Activated CD4-positive, alpha-beta T cell treated with anti-CD3 and anti-CD28 coated beads for 36 hours (primary cell): ENCODE measurements at places on chromosomes 1 and 21. TPM values are rescaled to one million over a fixed set of nuclear protein-coding genes. Genes with fewer than 3 reads are reported as not detected.
A peak's percentile ranks its signal among the peaks of the same experiment; 100 is the strongest.

The ARTN gene
- 0.26 TPM for total RNA-seq

The CYP4Z1 gene
- total RNA-seq: not detected

The TMEM82 gene
- total RNA-seq: not detected

- H3K36me3 ChIP-seq: no peaks in the 10 kb centered on the region
- peaks cover 20% of the 10 kb centered on the region for H3K4me1 ChIP-seq
- no peak for DNase-seq
- H3K27me3 ChIP-seq: peaks cover 5% of the 10 kb centered on the region
- H3K4me3 ChIP-seq: no peak overlapping the region
These were observed 11.4 kb upstream of the RNF187 start for GRCh38 chr1:228475812-228476211.

The DNASE2B gene
- total RNA-seq: not detected

- peaks cover 3% of the 10 kb centered on the region for H3K36me3 ChIP-seq
- peak overlapping the region; percentile 90 for H3K27ac ChIP-seq
- H3K27me3 ChIP-seq: no peaks in the 10 kb centered on the region
- H3K4me3 ChIP-seq: peak overlapping the region; percentile 98
- H3K4me1 ChIP-seq: peaks cover 29% of the 10 kb centered on the region
These were observed 749 bp upstream of the LRIG2 start for GRCh38 chr1:113072141-113072756.

DNA sequence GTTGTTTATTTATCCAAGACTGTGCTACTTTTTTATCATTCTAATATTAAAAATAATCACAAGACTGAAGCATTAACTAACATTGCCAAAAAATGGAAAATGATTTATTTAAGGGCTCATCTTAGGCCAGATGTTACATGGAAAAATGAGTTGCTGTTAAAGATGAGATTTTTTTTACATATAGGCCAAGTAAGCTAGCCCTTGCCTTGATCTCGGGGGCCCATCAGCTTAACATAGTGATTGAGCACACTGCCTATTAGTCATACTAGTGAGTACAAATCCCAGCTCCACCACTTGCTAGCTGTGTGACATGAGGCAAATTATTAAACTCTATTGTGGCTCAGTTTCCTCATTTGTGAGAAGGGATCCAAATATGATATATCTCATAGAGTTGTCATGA, 275.9 kb upstream of the SNX7 start:
- DNase-seq: no peak
- no peak overlapping the region for H3K4me3 ChIP-seq
- no peaks in the 10 kb centered on the region for H3K27me3 ChIP-seq
- H3K27ac ChIP-seq: no peak overlapping the region
- peaks cover 12% of the 10 kb centered on the region for H3K4me1 ChIP-seq

The OPTC gene
- not detected for total RNA-seq
